ENCODE measurements at places on chromosomes 1 and 21.

- DNase-seq = no peak
Measured at GRCh38 chr21:17578876-17579275, 33.8 kb downstream of the BTG3 start.

DNA sequence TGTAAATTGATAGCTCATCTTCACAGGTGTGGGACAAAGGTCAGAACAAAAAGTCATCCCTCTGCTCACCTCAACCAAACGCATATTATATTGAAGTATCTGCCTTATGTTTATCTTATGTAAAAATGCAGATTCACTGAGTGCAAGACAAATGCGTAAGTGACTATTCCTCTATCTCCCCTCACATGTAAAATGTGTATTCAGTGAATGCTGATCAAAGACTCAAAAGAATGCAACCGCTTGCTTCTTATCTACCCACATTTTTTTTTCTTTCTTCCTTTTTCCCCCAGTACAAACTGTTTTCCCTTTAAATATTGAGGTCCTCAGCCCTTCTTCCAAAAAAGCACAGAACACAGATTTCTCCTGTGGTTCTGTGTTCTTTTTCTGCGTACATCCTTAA is 1882.9 kb downstream of the NCAM2 start:
- DNase-seq = no peak

DNA sequence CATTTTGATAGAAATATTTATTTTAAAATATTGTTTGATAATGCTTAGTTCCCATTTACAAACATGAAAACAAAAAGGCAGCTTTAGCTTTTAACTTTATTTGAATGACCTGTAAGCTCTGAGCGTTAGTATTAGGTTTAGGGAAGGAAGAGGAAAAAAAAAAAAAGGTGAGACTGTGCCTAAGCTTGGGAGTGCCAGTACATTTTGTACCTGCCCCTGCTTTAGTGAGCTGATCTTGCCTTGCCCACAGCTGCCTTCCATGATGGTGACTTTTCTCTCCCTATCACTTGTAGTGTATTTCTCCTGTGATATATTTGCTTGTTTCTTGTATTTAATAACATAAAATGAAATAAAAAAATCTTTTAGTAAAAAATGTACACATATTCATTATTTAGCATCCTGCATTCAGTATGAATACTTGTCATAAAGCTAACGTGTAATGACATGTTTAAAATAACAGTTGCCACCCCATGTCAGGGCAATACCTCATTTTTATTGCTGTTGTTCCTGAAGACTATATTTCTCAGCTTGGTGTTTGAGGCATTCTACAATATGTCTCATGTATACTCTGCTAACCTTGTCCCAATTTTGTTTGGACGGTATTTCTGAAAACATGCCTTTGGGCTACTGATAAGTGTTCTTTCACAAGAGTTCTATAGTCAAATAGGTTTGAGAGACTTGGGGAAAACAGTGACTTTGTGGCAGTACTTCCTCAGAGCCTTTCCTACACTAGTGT is 76.3 kb downstream of the NEK7 start:
- DNase-seq = no peak

DNA sequence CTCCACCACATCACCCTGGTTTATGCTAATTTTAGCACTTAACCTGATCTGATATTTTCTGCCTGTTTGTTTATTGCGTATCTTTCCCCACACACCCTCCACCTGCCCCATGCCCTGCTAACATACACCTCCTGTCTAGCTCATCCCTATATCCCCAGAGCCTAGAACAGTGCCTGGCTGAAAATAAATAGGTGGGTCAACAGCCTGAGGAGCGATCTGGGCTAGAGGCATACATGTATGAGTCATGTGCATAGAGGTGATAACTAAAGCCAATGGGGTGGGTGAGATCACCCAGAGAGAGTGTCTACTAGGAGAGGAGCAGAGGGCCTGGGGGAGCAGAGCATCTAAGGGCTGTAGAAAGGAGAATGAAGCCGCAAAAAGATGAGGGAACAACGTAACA is 2.7 kb downstream of the HTR1D start:
- DNase-seq = no peak

DNA sequence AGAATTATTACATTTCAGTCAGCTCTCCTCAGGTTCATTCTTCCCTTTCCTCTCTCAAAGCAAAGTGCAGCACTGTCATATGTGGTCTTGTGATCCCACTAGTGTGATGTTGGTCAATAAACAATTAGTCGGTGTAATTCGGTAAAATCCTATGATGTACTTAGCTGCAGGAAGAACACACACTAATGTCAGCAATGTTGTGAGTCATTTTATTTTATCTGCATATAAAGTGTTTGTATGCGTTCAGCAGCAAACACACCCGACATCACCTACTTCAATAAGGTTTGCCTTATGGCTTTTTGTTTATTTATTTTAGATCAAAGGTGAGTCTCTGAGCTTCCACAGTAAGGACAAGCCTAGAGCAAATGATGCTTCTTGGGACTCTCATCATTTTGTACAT is 47.8 kb downstream of the PTPN14 start:
- DNase-seq = no peak
